CD14-positive monocyte (primary cell): ENCODE measurements at places on chromosomes 6 and 20.

- no peak for DNase-seq
Observed at GRCh38 chr20:1255675-1256074, 10.4 kb upstream of the SNPH start.

DNA sequence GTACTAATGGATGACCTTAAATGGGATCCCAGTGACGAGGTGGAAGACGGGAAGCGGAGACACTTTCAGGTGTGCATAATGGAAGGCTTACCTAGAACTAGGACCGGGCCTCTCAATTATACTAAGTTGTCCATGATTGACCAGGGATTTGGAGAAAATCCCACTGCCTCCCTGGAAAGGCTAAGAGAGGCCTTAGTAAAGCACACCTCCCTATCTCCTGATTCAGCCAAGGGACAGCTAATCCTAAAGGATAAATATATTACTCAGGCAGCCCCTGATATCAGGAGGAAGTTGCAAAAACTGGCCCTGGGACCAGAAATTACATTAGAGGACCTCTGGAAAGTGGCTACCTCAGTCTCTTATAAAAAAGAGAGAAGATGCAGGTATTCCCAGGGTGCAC lies 93.2 kb downstream of the JARID2 start:
- DNase-seq = no peak

DNA sequence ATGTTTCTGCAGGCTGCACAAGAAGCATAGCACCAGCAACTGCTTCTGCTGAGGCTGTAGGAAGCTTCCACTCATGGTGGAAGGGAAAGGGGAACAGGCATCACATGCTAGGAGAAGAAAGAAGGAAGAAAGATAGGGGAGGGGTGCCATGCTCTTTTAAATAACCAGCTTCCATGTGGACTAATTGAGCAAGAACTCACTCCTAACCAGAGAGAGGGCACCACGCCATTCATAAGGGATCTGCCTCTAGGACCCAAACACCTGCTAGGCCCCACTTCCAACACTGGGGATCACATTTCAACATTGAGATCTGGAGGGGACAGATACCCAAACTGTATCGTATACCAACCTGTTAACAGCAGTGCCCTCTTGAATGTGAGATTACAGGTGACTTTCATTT lies 46.9 kb upstream of the ARMC2 start:
- DNase-seq = peak; percentile 69

- no peak for DNase-seq
Observed at GRCh38 chr20:23754731-23755130, 4.0 kb upstream of the CST1 start.

- DNase-seq = no peak
Observed at GRCh38 chr6:113949499-113949898, 21.4 kb downstream of the HDAC2 start.

GRCh38 chr6:149006671-149007070 lies 259.8 kb downstream of the UST start:
- no peak for DNase-seq

GRCh38 chr6:160378218-160378617 lies 30.0 kb downstream of the SLC22A3 start:
- DNase-seq = no peak

GRCh38 chr6:41072836-41073202 lies at the start of gene NFYA:
Gene NFYA, plus strand, starts transcription at chr6:41072974. Its CDS starts 6,116 bp downstream, at chr6:41079090.
- DNase-seq = no peak

- no peak for DNase-seq
Observed at GRCh38 chr6:81606965-81607381, 145.5 kb downstream of the TENT5A start.

DNA sequence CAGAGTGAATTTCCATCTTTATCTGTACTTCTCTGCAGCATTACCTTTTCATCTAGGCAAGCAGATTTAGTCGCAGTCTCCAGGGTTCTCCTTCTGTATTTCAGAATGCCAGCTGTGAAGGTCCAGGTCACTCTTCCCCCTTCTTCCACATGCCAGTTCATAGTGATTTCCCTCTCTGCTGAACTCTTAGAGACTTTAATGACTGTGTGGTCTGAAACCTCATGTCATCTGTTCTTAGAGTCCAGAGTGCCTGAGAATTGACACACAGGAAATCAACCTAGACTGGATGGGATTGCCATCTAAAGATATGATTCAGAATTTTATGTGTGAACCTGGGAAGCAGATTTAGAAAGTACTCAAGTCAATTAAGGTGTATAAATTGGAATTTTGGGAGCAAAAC lies 248.1 kb downstream of the TPBG start:
- no peak for DNase-seq

DNA sequence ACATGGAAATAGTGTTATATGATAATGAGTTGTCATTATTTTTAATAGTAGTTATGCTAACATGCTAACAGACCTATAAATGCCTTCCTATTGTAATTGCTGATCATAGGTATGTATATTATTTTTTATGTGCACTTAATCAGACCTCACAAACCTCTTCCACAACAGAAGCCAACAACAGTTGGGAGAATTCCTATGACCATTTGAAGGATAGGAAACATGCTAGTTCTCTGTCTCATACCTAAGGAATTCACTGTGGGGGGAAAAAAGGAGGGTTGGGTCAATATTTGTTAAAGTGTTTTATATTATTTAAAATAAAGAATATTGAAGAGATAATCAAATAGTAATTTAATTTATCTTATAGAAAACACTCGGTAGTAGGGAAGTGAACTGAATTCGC lies 990.9 kb downstream of the EPHA7 start:
- DNase-seq = no peak

DNA sequence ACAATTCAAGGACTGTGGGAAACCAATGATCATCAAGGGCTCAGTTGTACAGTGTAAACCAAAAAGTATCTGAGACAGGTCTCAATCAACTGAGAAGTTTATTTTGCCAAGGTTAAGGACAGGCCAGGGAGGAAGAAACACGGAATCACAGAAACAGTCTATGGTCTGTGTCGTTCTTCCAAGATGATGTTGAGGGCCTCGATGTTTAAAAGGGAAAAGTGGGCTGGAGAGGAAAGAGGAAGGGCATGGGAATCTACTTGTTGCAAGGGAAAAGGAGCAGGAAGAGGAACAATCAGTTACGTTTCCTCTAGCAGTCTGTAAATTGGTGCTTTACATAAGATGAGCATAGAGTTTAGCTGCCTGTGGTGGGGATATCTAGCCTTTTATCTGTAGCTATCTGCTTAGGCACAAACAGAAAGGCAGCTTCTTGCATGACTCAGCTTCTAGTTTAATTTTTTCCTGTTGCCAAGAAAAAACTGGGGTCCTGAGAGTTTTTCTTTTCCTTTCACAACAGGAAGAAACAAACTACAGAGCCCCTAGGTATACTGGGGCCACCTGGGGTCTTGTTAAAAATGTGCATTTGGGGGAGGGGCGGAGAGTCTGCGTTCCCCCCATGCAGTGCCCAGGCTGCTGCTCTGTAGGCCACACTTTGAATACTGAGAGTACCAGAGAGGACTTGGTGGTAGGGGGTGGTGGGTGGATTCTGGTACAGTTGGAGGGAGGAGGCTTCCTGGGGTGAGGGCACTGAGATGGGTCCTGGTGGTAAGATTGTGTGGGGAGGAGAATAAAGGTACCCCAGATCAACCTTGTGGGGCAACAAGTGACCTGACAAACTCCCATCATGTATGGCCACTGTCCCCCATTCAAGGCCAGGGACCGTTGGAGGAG lies 35.3 kb upstream of the EZR start:
- peak; percentile 68 for DNase-seq

GRCh38 chr6:108896111-108896661 lies 48.0 kb downstream of the ARMC2 start:
- DNase-seq = peak; percentile 83

DNA sequence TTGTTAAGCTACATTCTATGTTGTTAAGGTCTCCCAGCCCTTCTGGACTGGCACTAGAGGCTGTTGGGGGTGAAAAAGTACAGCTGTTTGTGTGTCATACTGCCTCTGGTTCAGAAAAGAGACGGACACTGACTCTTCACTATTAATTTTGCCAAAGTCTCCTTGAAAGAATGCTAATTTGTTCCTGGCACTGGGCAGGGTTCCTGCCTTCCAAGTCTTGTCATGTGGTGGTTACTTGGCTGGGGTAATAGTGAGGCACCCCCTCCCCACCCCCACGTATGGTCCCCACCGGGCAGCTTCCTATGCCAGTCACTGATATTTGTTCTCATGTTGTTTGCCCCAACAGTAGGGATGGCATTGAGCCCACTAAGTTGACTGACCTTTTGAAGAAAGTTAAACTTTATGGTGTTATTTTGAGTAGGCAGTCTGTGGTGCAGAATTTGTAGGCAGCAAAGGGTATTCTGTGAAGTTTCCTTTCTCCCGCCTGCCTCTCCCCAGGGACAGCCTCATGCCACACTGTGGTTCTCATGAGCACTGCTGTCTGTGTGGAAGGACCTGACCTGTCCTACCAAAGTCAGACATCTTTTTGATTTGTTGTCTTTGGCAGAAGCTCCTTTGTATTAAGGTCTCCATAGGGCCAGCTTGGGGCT lies 8.7 kb downstream of the CDS2 start:
- DNase-seq = no peak

DNA sequence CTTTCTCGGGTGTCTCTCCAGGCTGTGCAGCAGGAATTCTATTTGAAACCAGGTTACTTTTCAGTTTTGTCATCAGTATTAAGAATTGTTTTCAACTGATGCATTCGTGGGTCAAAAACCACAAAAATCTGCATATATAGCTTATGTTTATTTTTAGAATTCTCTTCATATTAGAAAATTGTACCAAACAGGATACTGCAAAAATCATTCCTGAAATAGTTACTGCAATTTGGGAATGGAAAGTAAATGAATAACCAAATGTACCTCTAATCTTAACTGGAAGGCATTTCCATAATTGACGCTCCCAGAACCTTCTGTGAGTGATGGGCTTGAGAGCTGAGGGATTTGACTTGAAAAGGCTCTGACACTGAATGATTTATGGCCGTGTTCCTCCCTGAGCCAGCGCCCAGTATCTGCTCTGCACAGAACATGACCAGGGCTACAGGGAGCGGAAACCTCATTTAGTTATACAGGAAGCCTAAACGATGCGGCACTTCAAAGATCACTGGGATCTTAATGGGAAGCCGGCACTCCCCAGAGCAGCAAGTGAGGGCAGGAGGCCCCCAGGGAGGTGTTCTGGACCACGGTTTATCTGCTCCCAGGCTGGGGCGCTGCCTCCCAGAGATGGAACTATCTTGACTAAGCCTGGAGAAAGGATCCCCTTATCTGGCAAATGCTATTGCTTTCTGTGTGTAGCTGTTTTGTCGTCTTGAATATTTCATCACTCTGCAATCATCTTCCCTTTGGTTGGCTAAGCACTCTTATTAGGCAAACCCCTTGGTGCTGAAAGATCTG lies 446.0 kb downstream of the QKI start:
- no peak for DNase-seq

DNA sequence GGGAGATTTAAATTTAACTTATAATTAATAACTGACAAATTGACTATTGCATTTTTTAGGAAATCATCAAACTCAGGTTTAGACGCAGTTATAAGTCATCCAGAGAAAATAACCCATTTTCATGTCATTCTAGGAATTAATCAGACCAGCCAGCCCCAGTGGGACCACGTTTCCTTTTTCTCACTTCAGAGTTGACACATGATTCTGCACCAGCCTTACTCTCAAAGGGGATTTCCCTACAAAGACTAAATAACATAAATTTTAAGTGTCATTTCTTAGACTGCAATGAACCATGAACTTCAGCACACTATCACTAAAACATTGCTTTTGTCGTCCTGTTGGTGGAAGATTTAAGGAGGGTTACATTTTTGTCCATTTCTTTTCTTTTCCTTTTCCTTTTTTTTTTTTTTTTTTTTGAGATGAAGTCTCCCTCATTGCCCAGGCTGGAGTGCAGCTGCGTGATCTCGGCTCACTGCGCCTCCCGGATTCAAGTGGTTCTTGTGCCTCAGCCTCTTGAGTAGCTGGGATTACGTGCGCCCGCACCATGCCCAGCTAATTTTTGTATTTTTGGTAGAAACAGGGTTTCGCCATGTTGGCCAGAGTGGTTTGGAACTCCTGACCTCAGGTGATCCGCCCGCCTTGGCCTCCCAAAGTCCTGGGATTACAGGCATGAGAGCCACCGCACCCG lies 3.6 kb downstream of the IPCEF1 start:
- DNase-seq = peak; percentile 82

DNA sequence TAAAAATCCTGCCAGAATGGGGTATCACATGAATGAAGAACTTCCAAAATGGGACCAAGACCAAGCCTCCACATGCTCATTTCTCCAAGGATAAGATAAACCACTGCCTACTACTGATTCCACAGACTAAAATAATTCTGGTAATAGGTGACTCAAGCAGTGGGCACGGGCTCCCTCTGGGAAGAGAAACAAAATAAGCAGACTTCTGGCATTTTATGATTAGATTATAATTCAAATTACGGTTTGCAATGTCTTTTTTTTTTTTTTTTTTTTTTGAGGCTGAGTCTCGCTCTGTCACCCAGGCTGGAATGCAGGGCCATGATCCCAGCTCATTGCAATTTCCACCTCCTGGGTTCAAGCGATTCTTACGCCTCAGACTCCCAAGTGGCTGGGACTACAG lies 16.0 kb downstream of the UQCC1 start:
- no peak for DNase-seq
